ENCODE measurements at places on chromosomes 11 and 22.

- DNase-seq: no peak
Measured at GRCh38 chr22:21940521-21940920, 12.1 kb downstream of the PPM1F start.

- no peak for DNase-seq
Measured at GRCh38 chr11:65884716-65885092, 3.6 kb downstream of the FIBP start.

DNA sequence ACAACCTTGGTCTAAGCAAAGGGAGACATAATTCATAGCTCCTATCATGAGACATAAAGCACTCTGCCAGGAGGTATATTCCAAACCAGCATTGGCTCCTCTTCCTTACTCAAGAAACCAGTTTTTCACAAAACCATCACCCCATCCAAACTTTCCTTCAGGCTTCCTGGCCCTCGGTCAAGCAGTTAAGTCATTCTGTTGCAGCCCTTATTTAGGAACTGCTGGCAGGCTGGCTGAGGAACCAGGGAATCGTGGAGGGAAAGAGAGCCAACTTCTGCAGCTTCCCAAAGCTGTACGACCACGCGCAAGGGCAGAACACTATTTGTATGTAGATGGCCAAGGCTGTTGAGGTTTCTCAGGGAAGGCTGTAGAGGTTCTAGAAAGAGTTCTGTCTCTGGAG is 680 bp downstream of the IFT46 start:
- DNase-seq: no peak

DNA sequence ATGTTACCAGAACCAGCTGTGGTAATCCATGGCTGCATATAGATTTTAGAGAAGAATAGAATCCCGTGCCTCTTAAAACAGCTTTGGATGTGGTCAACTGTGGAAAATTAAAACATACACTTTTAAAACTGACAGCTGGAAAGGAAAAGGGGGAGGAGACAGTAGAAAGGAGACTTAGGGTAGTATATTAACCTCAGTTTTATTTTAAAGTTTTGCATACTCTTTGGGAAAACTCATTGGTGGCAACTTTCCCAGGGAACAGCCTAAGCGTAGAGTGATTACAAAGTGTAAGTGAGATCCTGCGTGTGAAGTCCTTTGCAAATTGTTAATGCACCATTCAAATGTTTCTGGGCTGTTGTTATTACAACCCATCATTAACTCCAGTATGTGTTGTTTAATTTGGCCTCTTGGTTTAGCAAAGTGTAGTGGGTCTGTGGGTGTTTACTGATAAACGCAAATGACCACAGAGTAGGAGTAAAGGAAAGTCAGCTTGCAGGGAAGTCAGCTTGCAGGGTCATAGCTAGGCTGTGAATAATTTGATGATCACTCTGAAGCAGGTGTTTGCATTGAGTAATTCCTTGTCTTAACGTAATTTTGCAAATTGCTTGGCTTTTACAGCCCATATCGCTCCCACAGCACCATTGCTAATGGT is 88.0 kb upstream of the DBX1 start:
- DNase-seq: no peak

GRCh38 chr11:63882555-63883242 is 34.3 kb downstream of the RCOR2 start:
- DNase-seq: no peak

DNA sequence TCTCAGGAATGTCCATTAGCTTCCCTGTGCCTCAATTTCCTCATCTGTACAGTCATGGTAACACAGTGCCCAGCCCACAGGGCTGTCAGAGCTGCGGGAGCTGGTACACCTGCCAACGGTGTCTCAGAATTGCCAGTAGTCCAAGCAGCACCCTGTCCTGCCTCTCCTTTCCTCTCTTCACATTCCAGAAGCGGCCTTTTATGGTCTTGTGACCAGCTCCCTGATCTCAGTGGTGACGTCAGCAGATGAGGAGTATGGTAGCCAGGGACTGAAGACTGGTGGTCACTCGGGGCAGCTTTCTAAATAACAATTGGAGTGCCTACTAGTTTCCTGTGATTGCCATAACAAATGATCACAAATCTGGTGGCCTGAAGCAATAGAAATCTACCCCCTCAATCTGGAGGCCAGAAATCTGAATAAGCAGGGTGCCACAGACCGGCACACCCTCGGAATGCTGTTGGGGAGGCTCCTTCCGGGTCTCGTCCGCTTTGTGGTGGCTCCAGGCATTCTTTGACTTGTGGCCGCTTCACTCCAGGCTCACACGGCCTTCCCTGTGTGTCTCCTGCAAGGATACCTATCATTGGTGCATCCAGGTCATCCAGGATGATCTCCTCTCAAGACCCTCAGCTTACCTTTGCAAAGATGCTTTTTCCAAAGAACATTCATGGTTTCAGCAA is 2.1 kb downstream of the FADD start:
- no peak for DNase-seq

GRCh38 chr11:75204012-75204674 is 36.4 kb upstream of the TPBGL start:
- no peak for DNase-seq

DNA sequence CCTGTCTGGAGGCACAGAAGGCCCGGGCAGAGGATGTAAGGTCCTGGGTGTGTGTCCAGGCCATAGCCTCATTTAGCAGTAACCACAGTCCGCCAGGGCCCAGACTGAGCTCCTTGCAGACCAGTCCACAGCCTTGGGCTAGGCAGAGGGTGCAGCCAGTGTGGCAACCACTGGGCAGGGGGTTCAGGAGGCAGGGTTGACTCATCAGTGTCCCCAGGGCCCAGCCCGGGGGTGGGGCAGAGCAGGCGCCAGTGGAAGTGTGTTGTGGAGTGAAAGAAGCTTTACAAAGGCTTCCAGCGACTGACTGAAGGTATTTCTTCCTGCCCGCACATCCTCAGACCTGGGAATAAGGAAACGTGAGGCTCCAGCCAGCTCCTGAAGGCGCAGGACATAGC is 27.7 kb upstream of the WNT11 start:
- DNase-seq: no peak

DNA sequence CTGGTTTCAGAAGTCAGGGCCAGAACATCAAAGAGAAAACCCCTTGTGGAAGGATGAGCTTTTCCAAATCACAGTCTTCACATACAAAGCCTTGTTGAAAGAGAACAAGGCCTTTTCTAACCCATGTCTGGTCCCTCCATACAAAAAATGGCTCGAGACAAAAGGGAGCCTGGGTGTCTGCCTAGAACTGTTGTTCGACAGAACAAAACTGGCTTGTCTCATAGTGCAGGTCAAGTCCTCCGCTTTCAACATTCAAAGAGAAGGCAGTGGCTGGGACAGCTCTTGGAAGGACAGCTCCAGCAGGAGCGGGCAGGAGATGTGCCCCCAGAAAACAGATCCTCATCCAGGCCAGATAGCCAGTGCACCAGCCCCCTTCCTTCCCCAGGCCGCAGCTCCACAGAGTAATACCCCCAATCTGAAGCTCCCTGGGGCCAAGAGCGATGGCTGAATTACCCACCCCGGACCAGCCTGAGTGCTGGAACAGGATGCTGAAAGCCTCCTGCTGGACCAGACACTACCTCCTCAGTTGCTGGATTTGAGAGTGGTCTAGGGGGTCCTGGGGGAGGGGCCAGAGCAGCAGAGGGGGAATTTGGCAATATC is 27.6 kb downstream of the USH1C start:
- no peak for DNase-seq

DNA sequence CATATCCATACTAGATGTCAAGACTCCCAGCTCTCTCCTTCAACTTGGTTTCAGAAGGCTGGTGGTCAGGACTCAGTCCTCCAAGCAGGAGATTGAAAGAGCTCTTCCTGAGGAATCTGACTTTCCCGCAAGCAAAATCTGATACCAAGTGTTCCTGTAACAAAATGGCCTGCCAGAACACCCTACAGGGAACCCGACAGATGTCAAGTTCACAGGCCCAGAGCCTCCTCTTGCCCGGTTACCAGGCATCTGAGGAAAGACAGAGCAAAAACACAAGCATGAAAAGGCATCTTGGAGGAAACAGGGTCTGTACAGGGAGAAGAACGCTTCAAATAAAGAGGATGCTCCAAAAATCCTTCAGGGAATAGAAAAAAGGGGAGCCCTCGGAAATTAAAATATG is 8.7 kb upstream of the KCNJ5 start:
- no peak for DNase-seq

DNA sequence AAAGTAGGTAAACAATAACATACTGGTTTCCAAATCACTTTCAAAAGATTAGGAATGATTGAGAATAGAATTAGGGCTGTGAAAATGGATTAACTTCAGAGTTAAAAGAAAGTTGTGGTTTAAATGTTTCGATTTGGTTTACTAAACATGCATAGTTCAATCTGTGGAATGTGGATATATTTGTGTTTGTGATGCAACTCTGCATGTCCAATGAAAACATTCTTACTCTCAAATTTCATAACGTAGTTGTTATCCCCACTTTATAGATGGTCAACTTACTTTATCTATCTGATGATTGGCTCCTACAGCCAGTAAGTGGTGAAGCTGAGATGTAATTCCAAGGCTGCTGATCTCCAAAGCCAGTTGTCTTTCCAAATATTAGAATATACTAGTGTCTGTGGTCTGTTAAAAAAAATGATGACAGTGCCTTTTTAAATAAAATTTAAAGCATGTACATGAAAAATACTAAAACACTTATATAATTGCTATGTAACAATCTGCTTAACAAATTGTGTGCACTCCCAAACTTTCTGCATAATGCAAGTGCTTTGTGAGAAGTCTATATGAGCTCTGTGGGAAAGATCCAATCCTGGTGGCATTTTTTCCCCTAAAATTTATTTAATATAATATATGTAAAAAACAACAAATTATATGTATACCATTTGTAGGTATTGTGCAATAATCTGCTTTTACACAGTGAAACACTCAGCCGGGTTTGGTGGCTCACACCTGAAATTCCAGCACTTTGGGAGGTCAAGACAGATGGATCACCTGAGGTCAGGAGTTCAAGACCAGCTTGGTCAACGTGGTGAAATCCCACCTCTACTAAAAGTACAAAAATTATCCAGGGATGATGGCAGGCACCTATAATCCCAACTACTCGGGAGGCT is 9.7 kb upstream of the SIK3 start:
- DNase-seq: no peak

GRCh38 chr11:98564881-98565280 is 455.9 kb upstream of the CNTN5 start:
- DNase-seq: no peak

DNA sequence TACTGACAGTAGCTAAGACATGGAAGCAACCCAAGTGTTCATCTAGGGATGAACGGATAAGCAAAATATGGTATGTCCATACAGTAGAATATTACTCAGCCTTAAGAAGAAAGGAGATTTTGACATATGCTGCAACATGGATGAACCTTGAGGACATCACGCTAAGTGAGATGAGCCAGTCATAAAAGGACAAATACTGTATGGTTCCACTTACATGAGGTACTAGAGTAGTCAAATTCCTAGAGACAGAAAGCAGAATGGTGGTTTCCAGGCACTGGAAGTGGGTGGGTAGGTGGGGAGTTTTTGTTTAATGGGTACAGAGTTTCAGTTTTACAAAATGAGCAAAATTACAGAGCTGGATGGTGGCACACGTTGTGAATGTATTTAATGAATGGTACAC is 18.1 kb downstream of the CHST1 start:
- no peak for DNase-seq

DNA sequence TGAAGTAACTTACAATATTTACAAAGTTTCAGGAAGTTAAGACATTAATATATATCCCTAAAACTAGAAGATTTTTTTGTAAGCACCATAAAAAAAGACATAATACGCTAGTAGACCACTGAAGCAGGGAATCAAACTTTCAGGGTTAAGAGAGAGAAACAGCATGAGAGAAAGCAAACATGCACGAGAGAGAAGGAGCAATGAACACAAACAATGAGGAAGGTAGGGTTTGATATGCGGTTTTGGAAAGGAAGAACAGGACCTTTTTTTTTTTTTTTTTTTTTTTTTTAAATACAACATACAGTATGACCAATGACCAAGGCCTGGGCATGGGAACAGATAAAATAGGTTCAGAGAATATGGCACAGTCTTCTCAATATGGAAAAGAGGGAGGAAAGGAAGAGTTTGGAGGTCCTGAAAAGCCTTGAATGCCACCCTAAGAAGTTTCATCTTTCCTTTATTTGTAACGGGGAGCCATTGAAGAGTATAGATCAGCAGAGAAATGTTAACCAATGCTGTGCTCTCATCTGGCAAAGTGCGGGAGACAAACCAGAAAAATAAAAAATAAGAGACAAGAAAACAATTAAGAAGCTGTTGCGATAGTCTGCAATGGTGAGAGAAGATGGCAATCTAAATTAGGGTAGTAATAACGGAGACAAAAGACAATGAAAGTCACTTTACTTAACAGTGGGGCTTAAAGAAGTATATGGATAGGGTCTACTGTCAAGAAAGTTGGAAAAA is 101.0 kb downstream of the USP35 start:
- DNase-seq: no peak

GRCh38 chr11:100756559-100756958 is 69.5 kb downstream of the ARHGAP42 start:
- DNase-seq: no peak

DNA sequence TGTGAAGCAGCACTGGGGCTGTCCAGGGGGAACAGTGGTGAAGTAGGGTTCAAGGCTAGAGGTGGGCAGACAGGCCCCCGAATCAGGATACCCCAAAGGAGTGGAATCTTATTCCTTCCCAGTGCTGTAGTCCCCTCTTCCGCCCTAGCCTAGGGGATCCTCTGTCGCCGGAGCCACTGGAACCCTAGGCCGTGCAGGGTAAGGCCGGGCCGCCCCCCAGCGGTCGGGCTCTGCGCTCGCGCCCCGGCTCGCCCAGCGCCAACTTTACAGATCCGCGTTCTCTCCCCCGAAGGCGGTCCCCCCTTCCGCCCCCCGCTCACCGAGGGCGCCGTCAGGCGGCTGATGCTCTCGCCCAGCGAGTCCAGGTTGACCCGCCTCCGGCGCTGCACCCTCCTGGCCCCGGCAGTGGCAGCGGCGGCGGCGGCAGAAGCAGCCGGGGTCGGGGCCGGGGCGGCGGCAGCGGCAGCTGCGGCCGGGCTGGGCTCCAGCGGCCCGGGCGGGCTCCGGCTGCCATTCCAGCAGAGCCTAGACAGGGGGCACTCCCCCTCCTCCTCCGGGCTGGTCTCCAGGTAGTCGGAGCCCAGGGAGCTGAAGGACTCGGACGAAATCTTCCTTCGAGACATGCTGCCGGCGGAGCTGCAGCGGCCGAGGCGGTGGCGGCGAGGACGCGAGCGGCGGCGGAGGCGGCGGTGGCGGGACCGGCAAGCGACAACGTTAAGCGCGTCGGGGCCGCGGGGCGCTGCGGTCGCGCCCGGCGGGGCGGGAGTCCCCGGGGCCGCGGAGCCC is 650 bp downstream of the GUCY1A2 start:
- DNase-seq: peak; percentile 55

- no peak for DNase-seq
Measured at GRCh38 chr22:37744589-37744988, 47.7 kb downstream of the TRIOBP start.

GRCh38 chr22:27133019-27133431 is 475.6 kb downstream of the MIAT start:
- no peak for DNase-seq

GRCh38 chr11:120211522-120212258 is 858 bp downstream of the OAF start:
- DNase-seq: no peak

DNA sequence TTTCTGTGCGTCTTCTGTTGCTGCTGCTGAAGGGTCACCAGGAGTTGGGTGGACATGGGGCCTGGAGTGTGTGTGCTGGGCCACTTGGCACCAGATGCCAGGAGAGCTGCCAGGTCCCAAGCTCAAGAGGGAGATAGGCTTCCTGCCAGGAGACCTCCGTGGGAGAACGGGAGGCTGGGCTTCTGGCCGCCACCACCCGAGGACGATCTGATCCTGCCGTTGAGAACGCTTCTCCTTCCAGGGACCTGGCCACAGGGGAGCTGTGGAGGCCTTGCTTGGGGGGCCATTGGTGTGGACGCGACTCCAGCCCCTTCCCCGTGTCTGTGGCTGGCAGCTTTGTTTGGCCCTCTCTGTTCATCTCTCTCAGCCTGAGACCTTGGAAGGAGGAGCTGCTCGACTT is 2.4 kb downstream of the BRSK2 start:
- no peak for DNase-seq
